Activated T-helper 9 cell treated with anti-CD3 and anti-CD28 coated beads, Interleukin-2, amount 50 U/mL, for 16 hours (primary cell): ENCODE measurements at places on chromosomes 6 and 20.

- no peak for DNase-seq
These were observed 297.8 kb downstream of the ZFAND3 start for GRCh38 chr6:38117281-38117680.

DNA sequence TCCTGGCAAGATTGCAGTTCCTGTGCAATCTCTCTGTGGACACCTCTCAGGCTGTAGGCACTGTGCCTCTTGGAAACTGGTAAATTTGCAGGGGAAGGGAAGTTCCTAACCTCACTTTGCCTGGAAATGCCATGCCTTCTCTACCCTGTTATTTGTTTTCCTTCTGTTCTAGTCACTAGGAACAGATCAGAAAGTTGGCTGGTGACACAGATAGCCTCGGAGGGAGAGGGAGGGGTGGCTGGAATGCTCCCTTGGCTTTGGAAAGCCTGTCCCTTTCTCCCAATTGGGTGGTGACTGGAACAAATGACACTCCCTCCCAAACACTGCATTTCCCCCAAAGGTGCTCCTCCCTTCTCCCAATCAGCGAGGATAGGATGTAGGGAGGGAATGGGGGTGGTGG lies 131.5 kb upstream of the F13A1 start:
- DNase-seq, result no peak

GRCh38 chr6:134434019-134434942 lies 116.4 kb upstream of the SGK1 start:
- no peak for DNase-seq

DNA sequence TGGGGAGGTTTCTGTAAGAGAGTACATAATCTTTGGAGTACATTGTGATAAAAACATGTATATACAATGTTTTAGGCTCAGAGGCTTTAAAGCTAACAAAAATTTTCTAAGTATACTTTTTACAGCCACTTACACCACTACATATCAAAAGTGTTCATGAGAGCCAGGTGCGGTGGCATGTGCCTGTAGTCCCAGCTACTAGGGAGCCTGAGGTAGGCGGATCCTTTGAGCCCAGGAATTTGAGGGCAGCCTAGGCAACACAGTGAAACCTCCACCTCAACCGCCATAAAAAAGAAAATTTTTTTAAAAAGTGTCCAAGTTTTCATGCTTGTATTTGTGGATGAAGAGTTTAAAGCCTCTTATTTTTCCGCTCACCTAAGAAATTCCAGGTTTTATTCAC lies 22.5 kb downstream of the SNX3 start:
- DNase-seq, result no peak

GRCh38 chr6:28643017-28643740 lies 117.5 kb downstream of the GPX5 start:
- DNase-seq, result no peak

DNA sequence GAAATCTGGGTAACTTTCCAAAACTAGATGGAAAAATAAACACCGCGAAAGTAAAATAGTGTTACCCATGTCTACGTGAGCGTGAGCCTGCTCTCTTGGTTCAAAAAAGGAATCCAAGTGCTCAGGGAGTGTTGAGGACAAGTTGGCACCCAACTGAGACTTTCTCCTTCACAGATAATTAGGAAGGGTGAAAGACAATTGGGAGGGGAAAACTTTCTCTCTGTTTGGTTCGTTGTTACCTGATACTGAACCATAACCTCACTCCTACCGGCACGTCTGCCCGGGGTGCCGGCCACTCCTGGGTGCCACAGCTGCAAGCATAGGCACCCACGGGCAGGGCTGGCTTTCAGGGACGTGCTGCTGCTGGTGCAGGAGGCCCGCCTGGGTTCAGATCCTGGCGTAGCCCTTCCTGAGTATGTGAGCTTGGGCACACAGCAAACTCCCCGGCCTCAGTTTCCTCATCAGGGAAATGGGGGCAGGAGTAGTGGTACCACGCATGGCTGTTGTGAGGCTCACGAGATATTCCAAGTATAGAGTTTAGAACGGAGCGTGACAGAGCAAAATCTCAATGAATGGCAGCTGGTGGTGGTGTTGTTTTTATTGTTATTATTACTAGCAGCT lies 38.2 kb upstream of the PMEPA1 start:
- no peak for DNase-seq
